ENCODE measurements at places on chromosomes 16 and 17.

GRCh38 chr16:12575288-12575687 is 228.4 kb downstream of the CPPED1 start:
- no peak for DNase-seq

DNA sequence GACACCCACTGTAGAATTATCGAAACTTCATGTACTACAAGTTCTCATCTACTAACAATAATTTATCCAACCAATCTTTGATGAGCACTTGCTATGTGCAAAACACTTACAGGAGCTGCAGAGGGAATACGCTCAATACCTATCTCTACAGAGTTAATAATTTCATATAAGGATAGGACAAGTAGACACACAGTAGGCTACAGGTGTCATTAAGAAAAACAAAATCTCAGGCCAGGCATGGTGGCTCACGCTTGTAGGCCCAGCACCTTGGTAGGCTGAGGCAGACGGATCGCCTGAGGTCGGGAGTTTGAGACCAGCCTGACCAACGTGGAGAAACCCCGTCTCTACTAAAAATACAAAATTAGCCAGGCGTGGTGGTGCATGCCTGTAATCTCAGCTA is 91.3 kb upstream of the PLEKHM1 start:
- DNase-seq, result no peak

DNA sequence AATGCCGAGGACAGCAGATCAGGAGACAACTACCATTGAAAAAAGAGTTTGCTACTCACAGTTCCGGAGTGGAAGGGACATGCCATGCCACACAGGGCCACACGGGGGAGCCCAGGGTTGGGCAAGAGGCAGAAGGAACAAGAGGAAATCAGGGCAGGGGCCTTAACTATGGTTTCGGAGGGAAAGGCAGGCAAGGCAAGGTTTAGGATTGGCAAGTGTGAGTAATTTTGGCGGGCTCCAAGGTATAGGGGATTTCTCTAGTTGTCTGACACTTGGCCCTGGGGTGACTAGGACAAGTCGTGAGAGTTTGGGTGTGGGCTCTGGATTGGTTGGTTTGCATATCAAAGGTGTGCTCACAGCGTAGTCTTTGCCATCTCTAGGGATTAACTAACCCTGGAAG is 27.0 kb upstream of the NTN1 start:
- no peak for DNase-seq

DNA sequence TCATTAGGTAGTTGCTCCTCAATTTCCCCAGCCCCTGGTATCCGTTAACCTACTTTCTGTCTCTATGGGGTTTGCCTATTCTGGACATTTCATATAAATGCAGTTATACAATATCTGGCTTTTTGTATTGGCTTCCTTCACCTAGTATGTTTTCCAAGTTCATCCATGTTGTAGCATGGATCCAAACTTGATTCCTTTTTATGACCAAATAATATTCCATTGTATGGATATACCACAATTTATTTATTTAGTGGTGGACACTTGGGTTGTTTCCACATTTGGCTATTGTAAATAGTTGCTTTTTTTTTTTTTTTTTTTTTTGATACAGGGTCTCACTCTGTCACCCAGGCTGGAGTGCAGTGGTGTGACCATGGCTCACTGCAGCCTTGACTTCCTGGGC is 15.9 kb downstream of the EPN2 start:
- DNase-seq, result no peak

DNA sequence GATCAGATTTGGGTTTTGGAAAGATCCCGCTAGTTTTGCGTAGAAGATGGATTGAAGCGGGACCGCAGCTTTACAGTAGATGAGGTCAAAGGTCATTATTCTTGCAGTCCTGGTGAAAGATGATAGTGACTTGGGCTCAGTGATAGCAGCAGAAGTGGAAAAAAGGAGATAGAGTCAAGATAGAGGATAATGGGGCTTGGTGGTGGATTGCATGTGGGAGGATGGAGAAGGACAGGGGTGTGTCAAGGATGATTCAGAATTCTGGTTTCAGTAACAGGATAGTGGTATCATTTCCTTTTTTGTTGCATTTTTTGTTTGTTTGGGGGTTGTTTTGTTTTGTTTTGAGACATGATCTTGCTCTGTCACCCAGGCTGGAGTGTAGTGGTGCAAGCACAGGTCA is 28.7 kb downstream of the CHD9NB start:
- DNase-seq, result no peak

DNA sequence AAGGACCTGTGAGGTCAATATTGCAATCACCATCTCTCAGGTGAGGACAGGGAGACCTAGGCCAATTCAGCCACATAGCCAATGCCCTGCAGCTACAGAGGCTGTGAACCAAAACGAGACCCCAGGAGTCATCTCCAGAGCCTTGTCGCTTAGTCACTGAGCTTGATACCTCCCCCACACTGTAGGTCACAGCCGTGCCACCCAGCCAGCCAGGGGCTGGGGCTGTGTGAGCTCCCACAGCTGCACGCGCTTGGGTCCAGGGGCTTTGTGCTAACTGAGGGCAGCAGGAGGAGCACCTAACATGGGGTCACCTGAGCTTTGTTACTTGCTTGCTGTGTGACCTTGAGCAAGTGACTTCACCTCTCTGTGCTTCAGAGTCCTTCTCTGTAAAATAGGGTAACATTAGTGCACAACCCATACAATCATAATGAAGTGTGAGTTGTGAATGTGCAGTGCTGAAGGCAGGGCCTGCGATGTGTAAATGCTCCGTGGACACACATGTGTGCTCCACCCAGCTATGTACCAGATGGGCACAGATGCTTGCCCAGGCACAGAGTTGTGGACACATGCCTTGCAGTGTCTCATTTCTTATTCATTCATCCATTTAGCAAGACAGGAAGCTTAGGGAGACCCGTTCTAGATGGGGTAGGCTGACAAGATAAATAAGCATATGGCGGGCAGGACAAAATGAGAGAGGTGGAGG is 25.9 kb downstream of the SBK1 start:
- DNase-seq, result no peak

GRCh38 chr17:2478458-2478857 is 33.2 kb downstream of the METTL16 start:
- no peak for DNase-seq

DNA sequence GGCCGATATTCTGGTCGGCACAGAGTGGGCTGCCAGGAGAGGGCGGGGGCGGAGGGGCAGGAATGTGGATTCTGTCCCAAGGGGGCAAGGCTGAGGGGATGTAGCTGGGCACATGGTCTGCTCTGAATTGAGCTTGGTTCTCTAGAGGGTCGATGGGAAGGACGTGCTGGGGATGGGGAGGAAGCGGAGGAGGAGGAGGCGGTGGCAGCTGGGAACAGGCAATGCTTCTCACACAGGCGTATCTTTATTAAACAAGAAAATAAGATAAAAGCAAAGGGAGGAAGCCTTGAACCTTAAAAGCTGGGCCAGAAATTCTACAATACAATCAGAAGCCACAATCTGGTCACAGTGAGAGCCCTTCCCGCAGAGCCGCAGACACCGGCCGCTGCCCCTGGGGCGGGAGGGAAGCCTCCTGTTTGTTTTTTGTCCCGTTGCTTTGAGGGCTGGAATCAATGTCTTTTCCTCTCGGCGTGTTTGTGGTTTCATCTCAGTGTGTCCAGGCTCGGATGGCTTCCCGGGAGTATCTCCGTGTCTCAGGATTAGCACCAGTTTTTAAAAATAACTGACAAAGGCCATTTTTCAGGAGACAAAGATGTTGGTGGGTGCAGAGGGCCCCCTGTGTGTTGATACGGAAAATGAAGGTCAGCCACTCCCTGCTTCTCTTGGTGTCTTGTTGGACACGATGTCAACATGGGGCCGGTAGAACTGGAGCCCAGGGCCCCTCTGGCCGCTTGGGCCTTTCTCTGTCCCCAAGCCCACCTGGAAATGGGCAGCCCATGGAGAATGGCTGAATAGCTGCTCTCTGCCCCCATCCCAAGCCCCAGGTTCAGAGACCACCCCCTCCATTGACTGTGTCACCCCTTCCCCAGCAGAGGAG is 12.3 kb upstream of the SLC7A5 start:
- DNase-seq, result no peak

GRCh38 chr16:57084257-57084770 is 8.1 kb upstream of the CPNE2 start:
- no peak for DNase-seq

- no peak for DNase-seq
Measured at GRCh38 chr17:77204536-77204935, 63.8 kb downstream of the SEC14L1 start.

DNA sequence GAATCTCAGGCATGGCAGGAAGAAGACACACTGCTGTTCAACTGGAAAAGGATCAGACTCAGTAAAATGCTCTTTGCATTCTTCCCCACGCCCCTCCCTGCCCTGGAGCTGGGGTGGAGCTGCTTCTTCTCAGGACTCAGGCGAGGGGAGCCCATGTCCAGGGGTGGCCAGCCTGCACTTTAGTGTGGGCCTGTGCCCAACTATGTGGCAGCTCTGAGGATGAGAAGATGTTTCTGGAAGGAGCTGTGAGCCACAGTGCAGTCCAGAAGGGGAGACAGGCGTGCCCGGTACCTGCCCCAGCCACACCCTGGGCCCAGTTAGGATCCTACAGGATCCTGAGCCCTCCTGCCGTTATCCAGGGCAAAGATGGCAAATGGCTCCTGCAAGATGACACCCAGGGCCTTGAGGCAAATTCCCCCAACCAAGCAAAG is 120.3 kb downstream of the ANKRD11 start:
- no peak for DNase-seq

DNA sequence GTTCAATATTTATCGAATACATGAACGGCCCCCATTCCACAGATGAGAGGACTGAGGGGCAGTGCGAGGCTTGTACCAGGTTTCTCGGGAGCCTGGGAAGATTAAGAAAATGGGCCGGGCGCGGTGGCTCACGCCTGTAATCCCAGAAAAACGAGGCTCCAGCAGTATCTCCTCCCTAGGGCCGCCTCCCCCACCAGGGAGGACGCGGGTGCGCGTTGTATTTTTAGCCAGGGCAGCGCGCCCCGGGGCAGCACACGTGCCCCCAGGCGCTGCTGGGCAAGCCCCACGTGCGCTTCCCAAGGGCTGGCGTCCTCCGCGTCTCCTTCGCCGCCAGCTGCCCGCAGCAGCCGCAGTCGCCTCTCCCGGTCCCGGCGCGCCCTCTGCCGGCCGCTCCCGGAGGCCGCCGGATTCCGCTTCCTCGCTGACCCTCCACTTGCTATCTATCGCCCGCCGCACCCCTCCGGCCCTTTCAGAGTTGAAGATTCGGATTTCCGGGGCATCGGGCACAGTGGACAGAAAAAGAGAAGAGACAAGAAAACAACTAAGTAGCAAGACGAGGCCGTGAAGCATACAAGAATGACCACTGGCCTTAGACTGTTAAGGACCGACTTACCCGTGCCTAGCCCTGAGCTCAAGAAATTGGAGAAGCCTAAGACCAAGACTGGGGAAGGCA is 1.9 kb upstream of the YBX2 start:
- DNase-seq, result no peak

GRCh38 chr16:87266846-87267245 is 50.3 kb downstream of the C16orf95 start:
- no peak for DNase-seq

DNA sequence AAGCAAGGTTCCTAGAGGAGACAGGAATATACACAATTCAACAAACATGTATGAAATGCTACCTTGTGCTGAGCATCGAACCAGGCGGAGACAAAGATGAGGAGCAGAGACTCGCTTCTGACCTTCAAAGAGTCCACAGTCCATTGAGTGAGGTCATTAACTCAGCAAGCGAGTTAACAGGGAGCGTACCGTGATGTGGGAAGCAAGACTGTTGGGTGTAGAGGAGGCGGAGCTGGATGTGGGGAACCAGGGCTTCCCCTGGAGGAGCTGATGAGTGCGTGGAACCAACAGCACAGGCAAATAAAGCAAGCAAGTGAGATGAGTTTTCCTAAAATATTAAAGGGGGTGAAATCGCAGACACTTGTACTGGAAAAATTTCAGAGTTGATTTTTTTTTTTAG is 65.0 kb downstream of the NXN start:
- DNase-seq, result no peak

DNA sequence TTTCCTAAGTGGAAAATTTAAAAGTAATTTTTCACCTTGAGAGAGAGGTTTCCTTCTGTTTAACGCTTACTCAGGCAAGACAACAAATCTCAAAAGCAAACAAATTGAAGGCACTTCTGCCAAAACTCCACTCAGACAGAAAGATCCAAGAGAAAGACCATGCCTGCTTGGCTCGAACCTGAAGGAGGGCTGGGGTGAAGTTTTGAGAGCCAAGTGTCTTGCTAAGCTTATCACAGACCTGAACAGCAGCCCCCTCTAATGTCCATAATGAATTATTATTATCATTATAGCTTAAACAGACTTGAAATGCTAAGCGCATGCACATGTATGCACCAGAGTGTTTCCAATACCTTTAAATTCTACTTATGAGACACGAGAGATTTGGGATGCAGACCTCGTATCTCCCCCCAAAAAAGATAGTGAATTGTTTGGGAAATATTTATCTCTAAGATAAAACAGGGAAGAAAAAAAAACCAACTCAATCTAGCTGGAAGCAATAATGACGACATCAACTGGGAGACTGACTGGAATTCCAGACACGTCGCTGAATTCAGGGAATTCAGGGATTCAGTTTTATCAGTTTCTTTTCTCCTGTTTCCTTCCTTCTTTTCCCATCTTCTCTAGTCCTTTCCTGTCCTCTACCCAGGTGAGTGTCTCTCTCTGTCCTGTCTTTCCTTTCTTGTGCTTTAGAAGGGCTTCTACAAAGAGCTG is 473.2 kb downstream of the RBFOX1 start:
- DNase-seq, result no peak

DNA sequence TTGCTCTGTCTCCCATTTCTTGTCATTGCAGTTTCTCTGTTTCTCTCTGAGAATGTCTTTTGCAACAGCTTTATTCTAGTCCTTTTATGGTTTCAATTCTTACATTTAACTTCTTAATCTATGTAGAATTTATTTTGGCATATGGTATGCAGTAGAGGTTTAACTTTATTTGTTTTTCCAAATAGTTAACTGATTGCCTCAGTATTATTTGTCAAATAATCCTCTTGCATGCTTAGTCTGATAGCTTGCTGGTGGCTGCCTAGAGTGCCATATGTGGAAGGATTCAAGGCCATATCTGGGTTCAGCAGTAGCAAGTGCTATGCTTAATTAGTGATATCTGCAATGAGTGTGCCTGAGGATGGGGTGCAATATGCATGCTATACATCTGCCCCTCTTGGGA is 6.9 kb downstream of the SNTB2 start:
- DNase-seq, result no peak

DNA sequence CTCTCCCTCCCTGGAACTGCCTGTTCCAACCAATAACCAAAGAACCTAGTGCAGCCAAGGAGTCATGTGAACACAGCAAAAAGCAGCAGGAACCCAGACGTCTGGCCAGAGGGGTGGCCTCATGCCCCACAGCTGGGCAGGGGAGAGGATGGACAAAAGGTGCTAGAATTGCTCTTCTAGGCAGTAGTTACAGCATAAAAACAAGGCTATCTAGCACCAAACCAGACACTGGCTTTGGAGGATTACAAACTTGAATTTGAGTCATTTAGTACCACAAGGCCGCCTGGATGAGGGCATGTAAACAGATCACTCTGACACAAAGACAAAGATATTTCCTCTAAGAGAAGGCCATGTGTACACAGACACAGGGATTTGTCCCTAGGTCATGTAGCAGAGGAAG is 423.3 kb upstream of the MAF start:
- peak; percentile 20 for DNase-seq

All from skeletal muscle cell (primary cell).